ENCODE measurements at places on chromosomes 16 and 17.
A peak's percentile ranks its signal among the peaks of the same experiment; 100 is the strongest.

DNA sequence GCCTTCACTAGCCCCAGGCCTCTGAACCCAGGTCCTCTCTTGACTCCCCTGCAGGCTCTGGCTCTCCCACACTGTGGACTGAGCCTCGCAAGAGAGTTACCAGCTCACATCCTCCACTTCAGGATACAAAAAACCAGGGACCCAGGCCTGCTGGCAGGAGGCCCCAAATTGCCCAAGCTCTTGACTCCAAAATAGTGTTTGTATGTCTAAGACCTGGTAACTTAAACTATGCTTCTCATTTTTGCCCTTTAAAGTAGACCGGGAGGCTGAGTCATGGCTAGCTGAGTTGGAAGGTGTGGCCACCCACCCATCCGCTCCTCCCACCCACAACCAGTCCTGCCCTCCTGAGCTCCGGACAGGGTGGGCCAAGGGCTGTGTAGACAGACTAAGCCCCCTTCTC lies 250.0 kb downstream of the SOX9 start:
- no peak for DNase-seq

DNA sequence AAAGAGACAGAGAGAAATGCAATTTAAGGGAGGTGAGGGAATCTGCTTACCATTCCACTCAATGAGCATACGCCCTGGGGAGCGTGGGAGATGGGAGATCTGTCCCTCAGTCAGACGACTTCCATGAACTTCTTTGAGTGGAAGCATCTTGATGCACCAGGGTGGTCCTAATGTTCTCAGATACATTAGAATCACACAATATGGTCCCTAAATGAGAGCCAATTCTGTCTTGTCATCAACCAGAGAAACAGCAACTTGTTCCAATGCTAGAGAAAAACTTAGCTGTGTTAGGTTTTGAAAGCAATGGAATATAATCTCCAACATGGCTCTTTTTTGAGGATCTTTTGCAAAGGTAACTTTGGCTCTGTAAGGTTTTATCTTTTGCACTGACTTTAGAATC lies 44.1 kb downstream of the GPR139 start:
- DNase-seq, result no peak

GRCh38 chr17:2977157-2977556 lies 86.2 kb downstream of the OR1D5 start:
- no peak for DNase-seq

GRCh38 chr16:10972819-10973464 lies 28.6 kb downstream of the CLEC16A start:
- no peak for DNase-seq

- no peak for DNase-seq
These were observed 52.0 kb upstream of the CLEC3A start for GRCh38 chr16:77970371-77970770.

- no peak for DNase-seq
These were observed 120.2 kb upstream of the SALL1 start for GRCh38 chr16:51271156-51271701.

DNA sequence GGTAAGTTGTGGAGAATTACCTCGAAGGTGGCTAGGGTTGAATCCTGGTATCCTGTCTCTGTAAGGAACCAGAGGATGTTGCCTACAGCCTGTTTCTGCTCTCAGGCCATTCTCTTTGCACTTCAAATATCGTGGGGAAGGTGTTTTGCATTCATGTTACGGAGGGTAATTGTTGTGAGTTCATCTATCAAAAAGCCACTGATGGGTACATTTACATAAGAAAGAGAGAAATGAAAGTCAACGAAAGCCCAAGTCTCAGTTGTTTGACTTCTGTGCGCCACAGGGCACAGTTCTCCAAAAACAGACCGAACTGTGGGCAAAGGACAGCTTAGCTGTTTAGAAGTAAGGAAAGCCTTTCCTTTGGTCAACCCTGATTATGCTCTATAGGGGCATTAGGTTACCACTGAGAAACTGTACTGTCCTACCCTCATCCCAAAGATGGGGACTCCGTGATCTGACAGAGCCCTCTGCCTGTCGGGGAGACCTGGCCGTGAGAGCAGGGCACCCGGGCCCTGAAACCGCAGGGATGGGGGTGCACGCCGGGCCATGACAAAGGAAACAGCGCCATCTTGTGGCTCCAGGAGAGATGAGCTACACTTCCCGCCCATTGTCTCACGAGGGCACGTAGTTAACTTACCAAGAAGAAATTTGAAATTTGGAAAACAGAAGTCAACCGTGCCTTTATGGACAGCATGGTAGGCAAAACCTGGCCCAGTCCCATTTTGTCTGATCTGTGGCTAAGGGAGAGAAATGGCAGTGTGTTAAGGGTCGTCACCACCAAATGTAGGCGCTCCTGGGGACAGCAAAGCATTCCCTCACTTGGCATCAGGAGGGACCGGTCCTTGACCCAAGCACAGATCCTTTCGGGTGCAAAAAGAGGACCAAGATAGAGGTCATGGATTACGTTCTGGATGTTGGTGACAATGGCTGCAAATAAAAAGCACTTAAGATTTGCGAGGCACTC lies 74.5 kb upstream of the DYNLRB2 start:
- DNase-seq, result peak; percentile 13

GRCh38 chr17:48586355-48587258 lies 3.4 kb downstream of the HOXB3 start:
- DNase-seq, result no peak

DNA sequence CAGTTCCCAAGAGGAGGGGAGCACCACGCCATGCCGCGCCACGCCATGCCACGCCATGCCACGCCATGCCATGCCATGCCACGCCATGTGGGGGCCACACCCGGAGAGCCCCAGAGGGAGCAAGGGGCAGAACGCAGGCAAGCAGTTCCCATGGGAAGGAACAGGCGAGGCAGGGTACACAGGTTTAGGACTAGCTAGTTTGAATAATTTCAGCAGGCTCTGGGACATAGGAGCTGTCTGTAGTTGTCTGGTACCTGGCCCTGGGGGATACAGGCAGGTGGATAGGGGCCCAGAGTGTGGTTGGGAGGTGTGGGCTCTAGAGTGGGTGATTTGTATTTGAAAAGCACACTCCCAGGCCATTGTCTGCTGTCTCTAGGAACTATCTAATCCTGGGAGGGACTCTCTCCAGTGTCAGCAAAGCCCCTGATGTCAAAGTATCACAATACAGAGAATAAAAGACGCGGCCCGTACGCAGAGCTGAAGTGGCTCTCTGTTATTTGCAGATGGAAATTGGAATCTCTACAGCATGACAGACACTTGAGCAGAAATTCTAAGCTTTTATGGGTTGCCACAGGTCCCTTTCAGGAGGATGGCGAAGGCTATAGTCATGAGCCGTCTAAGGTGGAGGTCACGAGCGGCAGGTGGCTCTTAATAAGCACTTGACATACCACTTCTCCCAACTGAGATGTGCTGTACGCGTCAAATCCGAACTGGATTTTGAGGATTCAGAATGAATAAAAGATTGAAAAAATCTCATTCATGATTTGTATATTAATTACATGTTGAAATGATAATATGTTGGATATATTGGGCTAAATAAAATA lies 220.8 kb upstream of the TNRC6C start:
- DNase-seq, result peak; percentile 93

DNA sequence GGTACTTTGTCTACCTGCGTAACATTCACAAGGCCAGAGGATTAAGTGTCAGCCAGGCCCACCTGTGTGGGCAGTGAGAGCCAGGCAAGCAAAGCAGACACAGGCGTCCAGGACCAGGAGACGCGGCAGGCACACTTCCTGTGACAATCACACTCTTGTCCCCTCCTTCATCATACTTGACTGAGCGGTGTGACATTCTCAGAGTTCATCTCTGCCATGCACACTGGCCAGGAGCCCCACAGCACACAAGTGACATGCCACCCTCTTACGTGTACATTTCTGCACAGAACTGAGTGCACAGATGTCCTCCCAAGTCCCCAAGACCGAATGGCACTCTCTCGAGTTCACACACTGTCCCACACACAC lies 8.7 kb downstream of the PPP1R9B start:
- no peak for DNase-seq

DNA sequence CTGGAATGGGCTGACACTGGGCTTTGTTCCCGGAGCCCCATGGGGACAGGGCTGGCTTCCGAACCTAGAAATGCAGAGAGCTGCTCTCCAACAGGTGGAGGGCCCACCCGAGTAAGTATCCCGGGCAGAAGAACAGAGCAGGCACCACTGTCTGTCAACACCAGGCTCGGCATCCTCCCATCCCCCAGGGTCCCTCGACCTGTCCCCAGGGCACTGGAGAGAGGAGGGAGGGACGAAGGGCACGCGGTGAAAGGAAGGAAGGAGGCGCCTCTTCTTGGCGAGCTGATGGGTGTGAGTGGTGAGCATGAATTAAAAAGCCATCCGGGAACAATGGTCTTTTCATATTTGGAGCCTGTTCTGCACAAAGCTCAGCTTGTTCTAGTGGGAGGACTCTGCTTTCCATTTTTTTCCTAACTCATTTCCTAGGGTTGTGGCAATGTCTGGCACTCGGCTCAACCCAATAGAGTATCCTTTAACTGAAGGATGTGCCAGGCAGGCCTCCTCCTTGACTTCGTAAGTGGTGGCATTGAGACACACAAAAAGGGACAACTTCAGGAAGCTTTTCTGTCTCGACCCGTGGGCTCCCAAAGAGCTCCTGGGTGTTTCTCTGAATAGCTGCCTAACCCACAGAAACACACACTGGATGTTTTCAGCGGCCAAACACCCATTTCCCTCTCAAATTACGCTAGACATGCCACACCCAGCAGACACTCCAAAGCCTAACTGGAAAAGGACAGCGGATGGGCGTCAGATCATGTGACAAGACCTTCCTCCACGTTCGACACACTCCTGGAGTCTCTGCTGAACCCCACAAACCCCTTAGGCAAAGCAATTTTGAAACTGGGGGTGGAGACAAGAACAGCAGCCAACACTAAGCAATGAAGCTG lies 47.7 kb downstream of the ZFHX3 start:
- no peak for DNase-seq

GRCh38 chr17:50866261-50866949 lies at the start of gene TOB1:
TSS of gene TOB1 (minus strand) at chr17:50866354. CDS start at chr17:50864017, 2,337 bp downstream.
- DNase-seq, result peak; percentile 97

GRCh38 chr17:19630661-19631060 lies 17.9 kb upstream of the ALDH3A2 start:
- no peak for DNase-seq

DNA sequence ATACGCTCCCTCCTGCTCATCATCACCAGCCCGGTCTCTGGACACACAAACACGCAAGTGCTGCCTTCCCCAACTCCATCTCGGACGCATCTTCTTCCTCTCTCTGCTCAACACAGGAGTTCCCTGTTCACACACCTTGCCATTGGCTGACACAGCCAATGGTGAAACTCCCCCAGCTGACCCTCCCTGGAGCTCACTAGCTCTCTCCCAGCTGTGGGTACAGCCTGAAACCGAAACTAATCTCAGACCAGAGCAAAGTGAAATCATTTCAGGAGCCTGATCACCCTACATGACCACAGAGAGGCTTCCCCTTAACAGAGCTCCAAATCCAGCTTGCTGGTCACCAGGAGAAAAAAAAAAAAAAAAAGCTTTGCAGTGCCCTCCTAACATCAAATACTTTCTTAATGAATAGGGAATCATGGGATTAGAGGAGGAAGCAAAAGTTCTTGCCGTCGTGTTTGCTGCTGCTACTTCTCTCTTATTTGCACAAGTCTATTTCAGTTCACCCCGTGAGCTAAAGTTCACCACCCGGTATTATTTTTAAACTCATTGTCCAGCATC lies 8.3 kb downstream of the CUEDC1 start:
- peak; percentile 19 for DNase-seq

GRCh38 chr16:23249830-23250229 lies 52.3 kb upstream of the SCNN1B start:
- DNase-seq, result no peak

- DNase-seq, result no peak
These were observed 4.8 kb upstream of the LPO start for GRCh38 chr17:58233543-58233942.

GRCh38 chr17:16037636-16038035 lies 38.0 kb downstream of the TTC19 start:
- DNase-seq, result no peak

- no peak for DNase-seq
These were observed 126.6 kb upstream of the MED13 start for GRCh38 chr17:62191390-62192361.

GRCh38 chr17:48497103-48497502 lies 33.7 kb downstream of the HOXB1 start:
- no peak for DNase-seq

GRCh38 chr16:15708096-15708495 lies 58.1 kb downstream of the NDE1 start:
- no peak for DNase-seq

DNA sequence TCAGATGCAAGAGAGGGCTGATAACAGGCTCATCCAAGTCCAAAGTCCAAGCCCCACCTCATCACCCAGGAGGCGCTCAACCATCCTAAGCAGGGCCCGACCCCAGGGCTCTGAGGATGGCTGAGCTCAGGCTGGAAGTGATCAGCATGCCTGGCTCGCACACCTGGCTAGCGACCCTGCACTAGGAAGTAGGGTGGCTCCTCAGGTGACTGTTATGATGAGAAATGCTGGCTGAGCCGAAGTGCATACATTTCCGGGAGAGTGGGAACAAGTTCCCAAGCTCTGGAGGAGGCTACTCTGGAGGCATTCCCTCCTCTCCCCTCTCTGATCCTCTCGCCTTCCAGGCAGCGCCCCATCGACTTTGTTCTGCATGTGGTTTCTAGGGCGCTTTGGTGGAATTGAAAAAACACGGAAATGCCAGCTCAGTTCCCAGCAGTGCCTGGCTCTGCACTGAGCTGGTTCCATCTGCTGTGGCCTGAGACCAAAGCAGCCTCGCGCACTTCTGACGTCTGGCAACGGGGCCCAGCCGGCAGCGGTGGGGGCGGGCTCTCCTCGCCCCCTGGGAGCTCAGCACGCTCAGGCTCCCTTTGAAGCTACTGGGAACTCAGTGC lies 130.3 kb downstream of the IRF8 start:
- no peak for DNase-seq

DNA sequence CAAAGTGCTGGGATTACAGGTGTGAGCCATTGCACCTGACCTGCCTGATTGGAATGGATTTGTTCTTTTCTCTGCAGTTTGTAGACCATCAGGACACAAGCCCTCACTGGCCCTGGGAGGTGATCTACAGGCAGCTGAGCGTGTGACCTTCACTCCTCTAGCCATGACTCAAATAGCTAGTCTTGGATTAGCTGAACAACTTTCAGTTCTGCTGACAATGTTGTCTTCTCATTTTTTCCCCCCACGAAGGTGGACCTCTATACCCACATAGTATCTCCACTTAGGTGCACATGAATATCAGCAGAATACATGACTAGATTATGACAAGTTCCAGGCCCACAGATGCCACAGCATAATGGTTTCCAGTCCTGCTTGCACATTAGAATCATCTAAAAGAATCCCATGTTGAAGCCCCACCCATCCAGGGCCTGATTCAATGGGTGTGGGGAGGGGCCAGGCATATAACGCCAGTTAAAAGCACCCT lies 36.8 kb downstream of the HS3ST3B1 start:
- no peak for DNase-seq

DNA sequence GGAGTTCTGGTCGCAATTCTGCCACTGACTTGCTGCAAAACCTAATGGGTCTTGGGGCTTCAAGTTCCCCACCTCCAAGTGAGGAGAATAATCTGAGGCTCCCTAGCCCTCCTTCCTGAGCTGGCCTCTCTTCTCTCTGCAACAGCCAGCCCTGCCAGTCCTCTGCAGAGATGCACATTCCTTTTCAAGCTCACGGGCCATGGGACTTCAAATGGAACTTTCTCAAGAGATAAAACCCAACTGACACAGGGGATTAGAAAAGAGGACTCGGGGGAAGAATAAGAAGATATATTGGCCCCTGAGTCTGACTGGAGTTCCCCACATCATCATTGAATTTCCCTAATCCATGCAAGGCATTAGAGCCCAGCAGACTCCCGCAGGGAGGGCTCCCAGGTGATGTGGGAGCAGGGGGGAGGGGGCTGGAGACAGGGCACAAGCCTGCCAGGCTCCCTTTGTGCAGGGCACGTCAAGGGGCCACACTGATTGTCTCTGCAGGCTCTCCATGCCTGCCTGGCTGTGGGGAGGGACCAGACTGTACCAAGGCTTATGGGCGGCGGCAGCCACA lies 131.0 kb downstream of the CCDC144A start:
- DNase-seq, result no peak

All from NCI-H187 (cell line).